ENCODE measurements at places on chromosomes 5 and 9.

- no peak for DNase-seq
Observed at GRCh38 chr9:14692470-14693250, 572 bp downstream of the ZDHHC21 start.

DNA sequence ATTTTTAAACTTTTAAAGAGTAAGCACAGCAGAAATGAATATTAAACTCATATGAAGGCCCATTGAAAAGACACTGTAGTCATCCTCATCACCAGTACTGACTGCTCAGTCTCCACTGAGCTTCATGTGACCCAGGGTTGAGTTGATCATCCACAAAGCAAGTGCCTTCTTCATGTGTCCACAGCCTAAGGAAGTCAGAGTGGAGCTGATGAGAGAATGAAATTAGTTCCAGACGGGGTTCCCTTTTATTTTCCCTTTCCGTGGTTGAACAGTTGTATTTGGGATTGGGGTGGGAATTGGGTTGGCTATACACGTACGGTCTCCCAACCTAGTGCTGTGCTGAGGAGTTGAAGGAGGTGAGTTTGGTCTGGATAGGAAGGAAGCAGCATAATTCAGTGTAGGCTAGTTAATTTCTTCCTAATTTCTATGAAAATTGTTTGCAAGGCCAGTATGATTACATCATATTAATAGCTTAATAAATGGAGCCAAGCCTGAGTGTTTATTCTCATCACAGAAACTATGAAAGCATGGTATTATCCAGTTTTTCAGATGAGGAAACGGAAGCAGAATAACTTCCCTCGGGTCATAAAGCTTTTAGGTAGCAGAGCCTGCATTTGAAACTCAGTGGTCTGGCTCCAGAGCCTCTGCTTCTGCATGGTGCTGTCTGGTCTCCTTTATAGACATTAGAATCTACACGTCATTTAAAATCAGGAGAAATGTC lies 103.9 kb upstream of the DMRT1 start:
- no peak for DNase-seq

DNA sequence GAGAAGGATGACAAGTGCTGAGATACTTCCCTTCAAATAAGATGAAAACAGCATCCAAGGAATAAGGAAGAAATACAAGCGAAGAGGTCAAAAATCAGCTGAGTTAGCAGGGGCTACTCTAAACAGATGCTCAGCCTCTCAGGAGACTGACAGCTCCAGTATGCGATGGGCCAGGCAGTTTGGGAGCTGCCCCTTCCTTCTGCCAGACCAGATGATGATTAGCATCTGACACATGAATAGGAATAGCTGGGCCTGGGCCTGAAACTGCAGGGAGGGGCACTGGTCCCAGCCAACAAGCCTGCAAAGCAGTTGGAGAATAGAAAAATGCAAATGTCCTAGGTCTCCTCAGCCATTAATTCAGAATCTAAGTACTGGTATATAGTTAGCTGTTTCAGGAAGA lies 13.1 kb upstream of the MAP3K1 start:
- no peak for DNase-seq

DNA sequence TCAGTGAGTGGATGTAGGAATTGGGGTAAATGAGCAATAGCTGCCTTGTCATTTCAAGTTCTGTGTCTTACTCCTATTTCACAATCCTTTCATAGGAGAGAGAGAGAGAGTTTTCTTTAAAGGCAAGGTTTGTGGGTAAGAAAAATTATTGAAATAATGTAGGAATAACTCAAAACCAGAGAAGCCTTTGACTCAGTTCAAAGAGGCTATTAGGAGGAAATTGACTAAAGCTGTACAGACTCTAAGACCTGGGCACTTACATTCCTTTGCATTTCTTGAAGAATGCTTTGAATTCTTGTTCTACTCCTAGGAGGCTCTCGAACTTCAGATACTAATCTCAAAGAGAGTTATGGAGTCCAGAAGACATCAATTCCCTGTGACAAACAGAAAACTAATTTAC lies 257.1 kb downstream of the FBXL7 start:
- no peak for DNase-seq

DNA sequence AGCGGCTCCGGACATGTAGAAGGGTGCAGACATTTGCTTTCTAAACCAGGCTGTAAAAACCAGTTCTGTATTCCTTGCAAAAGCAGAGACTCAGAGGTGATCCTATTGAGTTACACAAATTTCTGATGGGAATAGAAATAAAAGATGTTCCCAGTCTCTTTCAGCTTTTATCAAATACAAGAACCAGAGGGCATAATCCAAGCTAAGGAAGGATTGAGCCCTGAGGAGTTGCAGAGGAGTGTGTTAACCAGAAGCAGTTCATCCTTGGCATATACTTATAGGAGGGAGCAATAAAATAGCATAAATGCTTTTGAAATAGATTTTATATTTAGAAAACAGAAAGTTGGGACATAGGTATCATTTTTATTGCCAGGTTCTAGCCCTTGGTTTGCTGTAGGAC lies 75.3 kb downstream of the KIF4B start:
- DNase-seq, result no peak

GRCh38 chr5:108720391-108720790 lies 27.3 kb upstream of the FER start:
- DNase-seq, result no peak

- DNase-seq, result no peak
Observed at GRCh38 chr9:75041041-75041440, 12.9 kb upstream of the CARNMT1 start.

DNA sequence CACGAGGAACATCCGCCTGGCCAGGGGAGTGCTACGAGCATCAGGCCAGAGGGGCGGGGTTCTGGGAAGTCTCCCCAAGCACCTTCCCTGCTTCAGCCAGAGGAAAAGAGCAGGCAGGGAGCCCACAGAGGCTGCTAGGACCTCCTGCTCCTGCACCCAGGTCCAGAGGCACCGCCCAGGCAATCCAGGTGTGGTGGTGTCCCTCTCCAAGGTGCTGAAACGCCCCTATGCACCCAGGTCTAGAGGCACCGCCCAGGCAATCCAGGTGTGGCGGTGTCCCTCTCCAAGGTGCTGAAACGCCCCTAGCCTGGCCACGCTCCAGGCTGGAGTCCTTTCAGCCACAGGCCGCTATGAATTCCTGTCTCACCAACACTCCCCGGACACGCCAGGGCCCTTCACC lies 10.7 kb upstream of the UBAC1 start:
- DNase-seq, result peak; percentile 50

- no peak for DNase-seq
Observed at GRCh38 chr9:125325826-125326225, 64.2 kb downstream of the GAPVD1 start.

GRCh38 chr5:142040285-142040684 lies 27.5 kb upstream of the GNPDA1 start:
- no peak for DNase-seq

DNA sequence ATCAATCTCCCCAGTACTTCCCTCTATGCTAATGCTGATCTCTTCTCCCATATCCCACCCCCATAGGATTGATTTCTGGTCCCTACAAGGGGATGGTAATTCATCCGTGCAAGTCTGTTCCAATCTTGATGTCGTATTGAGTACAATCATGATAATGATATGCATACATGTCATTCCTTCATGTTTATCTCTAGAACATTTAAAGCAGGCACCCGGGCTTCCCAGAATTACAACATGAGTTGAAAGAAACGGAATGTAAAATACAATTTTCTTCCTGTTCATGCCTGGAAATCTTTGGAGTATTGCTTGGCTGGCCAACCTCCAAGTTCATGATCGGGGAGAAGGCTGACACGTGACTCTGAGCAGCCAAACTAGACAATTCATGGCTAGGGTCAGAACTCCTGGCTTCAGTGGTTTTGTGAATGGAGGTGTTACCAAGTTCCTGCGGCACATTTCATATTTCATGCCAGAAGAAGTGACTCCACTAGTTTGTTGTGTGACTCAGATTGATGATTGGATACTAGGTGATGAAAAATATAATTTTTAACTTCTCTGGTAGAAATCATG lies 66.6 kb downstream of the C9orf152 start:
- no peak for DNase-seq

DNA sequence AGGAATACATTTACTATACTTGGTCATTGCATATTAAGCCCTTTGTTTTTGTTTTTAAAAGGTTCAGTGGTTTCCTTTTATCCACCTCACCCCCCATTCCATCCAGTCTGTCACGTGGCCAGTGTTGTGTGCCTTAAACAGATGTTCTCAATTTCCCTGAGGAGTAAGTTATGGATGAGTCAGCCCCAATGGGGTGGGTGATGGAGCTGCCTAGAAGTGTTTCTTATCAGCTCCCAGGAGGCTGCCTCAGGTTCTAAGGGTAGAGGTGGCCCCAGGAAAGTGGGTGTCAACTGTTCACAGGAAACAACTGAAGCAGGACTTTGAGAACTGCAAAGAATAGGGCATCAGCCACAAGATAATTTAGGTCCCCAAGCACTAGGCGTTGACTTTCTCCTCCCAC lies 41.1 kb downstream of the ACTBL2 start:
- DNase-seq, result no peak

- DNase-seq, result no peak
Observed at GRCh38 chr5:31100781-31101310, 92.6 kb upstream of the CDH6 start.

DNA sequence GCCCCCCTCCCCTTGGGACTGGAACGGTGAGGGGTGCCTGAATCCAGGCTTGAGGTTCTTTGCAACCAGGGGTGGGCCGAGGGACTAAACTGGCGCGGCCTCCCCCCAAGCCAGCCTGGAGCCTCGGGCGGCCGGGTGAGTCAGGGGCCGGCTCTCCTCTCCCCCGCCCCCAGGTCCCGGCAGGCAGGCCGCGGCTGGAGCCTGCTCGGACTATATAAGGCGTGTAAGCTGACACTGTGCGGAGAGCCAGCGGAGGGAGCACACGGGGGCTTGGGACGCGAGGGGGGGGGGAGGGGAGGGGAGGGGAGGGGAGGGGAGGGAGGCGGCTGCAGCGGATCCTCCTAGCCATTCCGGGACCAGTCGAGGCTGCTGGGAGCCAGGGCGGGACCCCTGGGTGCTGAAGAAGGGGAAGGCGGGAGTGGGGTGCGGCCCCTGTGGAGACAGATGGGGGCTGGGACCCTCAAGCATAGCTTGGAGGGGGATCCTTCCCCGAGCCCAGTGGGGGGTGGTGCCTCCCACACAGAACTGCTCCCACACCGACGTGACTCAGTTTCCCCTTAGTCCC lies 595 bp downstream of the PDLIM7 start:
- DNase-seq, result no peak

DNA sequence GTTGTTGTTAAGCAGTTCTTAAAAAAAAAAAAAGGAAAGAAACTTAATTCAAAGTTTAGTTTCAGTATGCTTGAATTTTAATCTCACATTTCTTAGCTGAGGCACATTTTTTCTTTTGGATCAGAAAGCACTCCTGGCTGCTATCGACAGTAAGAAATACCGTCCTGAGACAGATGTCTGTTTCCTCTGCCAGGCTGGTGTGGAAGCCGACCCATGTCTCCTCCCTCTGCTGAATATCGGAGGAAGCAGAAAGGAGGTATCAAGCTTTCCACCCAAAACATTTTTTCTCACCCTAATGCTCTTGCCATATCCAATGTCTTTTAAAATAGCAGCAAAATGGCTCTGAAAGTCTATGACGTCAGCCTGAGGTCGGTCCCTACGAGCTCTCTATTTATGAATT lies 208.1 kb downstream of the TLE4 start:
- no peak for DNase-seq

DNA sequence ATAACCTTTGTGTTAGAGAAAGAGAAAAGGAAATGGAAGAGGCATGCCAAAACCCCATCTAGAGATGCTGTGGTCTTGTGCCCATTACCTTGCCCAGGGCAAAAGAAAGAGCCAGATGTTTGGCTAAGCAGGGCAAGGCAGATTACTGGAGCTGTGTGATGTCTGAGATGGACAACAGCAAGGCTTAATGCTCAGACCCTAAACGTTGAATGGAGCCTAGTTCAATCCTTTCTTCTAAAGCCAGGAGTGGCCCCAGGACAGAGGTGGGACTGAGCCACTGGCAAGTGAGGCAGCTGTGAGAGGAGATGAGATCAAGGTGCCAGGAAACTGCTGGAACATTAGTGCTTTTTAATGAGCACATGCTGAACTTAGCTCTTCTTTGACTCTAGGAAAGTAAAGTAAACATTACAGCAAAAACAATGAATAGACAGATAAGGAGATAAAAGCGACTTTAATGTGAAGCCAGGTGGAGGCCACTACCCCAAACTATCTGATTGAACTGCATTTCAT lies 143.0 kb upstream of the EGFLAM start:
- no peak for DNase-seq

GRCh38 chr9:92616199-92616641 lies 53.7 kb downstream of the IPPK start:
- DNase-seq, result no peak

GRCh38 chr9:3578786-3579185 lies 53.0 kb upstream of the RFX3 start:
- no peak for DNase-seq

GRCh38 chr9:86953181-86953580 lies 5.9 kb upstream of the GAS1 start:
- DNase-seq, result no peak

DNA sequence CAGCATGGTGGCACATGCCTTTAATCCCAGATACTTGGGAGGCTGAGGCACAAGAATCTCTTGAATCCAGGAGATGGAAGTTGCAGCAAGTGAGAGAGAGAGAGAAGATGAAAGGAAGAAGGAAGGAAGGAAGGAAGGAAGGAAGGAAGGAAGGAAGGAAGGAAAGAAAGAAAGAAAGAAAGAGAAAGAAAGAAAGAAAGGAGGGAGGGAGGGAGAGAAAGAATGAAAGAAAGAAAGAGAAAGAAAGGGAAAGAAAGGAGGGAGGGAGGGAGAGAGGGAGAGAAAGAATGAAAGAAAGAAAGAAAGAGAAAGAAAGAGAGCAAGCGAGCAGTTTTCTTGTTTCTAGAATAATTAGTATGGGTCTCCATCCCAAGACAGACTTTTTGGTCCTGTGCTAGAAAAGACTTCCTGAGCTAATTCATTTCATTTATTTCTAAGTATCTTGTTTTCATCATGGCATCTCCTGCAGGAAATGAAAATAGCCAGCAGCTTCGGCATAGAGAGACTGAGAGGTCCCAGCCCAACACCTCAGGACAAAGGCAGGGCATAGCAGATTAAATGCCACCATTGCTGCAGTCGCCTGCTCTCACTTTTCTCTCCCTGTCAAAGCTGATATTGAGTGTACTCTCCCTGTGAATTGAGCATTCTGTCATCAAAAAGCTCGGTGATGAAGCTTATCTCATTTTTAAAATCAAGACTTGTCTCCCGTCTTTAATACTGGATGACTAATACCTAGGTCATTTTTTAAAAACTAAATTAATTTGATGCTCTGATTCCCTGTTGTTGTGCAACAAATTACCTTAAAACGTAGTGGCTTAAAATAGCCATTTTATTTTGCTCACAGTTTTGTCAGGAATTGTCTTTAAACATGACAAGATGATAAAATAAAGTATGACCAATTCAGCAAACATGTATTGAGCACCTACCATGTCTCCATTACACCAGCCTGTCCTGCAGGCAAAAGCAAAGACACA lies 91.8 kb upstream of the ADRA1B start:
- DNase-seq, result no peak

- no peak for DNase-seq
Observed at GRCh38 chr5:80967500-80968181, 7.5 kb downstream of the RASGRF2 start.

Data from CD4-positive, alpha-beta T cell treated with Interleukin-21 for 1 hour (primary cell).